Neural progenitor cell (in vitro differentiated cells): ENCODE measurements at places on chromosomes 4 and X.
A peak's percentile ranks its signal among the peaks of the same experiment; 100 is the strongest.

GRCh38 chr4:14856062-14856933 is 146.0 kb upstream of the CPEB2 start:
- DNase-seq, result no peak

DNA sequence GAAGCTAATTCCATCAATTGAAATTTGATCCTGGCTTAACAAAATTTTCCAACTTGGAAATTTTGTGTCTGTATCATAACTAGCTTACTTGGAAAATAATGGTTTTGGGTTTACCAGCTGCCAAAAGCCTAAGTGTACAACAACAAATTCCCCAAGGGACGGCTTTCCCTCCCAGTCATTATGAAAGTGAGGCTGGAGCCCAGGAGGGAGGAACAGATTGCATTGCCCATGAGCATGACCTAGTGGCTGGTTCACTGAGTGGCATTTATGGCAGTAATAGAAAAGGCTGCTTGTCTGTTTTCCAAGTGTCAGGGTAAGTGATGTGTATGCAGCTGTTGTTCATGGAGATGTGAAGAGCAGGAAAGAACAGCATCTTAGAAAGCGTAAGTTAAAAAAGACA is 70.8 kb upstream of the HHIP start:
- no peak for DNase-seq

- no peak for DNase-seq
These were observed 22.8 kb upstream of the SEC24B start for GRCh38 chr4:109410776-109411175.

DNA sequence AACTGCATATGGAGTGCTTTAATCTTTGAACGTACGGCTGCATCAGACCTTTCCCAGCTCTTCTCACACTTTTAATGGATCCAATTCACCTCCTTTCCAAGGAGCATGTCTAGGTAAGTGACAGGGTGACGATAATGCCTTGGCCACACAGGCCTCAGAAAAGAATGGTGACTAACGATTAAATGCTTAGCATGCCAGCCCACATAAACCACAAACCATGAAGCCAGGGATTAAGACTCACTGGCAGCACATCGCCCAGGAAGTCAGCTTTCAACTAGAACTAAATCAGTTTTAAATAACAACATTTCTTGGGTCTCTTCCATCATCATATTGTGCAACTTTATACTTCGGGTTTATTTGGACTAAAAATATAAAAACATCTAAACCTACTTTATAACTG is 28.7 kb downstream of the INPP4B start:
- peak; percentile 21 for DNase-seq

- DNase-seq, result no peak
These were observed 15.1 kb downstream of the PNMA6E start for GRCh38 chrX:153386097-153386496.

GRCh38 chr4:185889585-185889984 is 77.6 kb upstream of the SORBS2 start:
- DNase-seq, result no peak

GRCh38 chr4:165992283-165992682 is 119.2 kb downstream of the TLL1 start:
- no peak for DNase-seq

DNA sequence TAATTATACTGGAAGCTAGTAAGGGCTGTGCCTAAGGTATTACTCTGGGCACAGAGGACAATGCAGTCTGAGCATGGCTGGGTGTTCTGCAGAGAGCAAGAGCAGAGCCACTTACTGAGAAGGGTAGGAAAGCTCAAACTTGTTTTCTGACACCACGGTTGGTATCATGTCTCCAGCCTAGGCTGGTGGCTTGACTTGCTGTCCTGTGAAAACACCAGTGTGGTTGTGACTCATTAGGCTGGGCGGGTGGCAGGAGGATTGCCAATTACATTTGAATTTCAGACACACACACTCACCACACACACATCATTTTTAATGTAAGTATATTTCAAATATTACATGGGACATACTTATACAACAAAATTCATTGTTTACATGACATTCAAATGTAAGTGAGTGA is 19.7 kb upstream of the MTM1 start:
- DNase-seq, result no peak

GRCh38 chrX:38939067-38939466 is 137.8 kb downstream of the MID1IP1 start:
- no peak for DNase-seq

DNA sequence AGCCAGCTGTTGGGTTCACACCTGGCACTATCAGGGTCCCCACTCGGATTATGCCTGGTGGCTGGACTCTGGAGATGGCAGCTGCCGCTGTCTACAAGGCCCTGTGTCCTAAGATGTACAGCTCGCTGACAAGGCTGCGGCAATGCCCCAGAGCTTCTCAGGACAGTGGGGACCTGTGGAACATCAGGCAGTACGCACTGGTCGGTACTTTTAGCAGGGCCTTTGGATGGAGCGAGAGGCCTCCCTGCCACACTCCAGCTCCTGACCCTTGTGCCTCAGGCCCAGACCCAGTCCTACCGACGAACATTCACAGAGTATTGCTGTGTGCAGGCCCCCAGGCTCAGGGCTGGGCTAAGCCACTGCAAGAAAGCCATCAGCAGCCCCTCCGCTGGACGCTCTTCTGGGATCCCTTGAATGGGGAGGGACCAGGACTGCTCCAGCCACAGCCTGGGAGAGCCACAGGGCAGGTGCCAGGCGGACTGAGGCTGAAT is 45.7 kb upstream of the HMX1 start:
- no peak for DNase-seq

DNA sequence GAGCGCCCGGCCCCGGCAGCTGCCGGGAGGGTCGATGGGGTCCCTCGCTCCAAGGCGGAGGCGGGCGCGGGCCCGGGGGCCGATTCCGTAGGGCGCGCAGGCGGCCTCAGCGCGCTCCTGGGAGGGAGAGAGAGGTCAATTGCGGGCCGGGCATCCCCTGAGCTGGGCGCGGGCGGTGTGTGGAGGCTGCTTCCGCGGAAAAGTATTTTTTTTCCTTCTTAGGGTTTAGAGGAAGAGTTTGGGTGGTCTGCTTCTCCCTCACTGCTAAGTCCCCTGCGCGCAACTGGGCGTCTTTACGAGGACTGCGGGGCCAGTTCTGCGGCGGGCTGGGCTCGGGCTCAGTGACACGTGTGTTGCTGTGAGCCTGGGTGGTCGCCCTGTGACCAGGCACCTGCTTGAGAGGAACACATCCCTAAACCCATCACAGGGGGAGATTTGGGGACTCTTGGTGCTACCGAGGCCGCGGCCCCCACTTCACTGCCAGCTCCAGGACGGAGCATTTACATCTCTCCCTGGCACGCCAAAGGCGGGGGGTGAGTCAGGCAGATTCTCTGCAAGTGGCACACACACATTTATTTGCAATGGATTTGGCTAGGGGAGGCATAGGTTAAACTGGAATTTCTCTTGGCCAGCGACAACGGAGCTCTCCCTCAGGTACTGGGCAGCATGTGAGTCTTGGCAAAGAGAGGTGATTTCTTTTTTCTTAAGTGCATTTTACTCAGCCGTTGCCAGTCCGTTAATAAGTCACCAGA is 151.2 kb upstream of the SLC4A4 start:
- DNase-seq, result peak; percentile 68

DNA sequence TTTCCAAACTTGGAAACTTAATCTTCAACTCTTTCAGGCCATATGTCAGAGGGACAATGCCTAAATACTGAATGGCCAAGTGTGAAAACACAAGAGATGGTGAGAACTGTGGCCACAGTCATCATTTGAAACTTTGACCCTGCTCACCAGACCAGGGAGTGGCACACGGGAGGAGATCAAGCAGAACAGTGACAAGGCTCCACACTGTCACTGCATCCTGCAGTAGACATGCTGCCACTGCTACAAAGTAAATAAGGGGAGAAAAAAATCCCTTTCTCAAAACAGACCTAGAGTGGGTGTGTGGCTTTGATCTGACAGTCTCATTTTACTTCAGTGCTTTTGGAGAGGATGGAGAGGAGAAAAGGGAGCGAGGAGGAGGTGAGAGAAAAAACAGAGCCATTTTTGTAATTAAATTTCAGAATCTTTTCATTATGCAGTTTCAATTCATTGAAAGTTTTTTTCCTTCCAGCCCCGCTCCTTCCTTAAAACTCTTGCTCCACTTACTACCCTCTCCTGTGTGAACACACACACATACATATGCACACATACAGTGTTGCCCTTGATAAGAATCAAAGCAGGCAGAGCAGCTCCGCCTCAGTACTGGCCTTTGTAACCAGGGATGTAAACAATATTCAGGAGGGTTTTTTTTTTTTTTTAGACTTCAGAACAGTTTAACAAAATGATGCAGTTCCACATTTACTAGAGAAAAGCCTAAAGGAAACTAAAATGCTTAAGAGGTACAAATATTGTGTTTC is 34.4 kb downstream of the NEXMIF start:
- no peak for DNase-seq

GRCh38 chr4:84495118-84495793 is 3.8 kb downstream of the NKX6-1 start:
- DNase-seq, result peak; percentile 47

- DNase-seq, result no peak
These were observed 1.9 kb upstream of the RAB33B start for GRCh38 chr4:139451997-139452396.

- DNase-seq, result peak; percentile 37
These were observed 847.8 kb downstream of the RAPGEF2 start for GRCh38 chr4:159950707-159951106.

DNA sequence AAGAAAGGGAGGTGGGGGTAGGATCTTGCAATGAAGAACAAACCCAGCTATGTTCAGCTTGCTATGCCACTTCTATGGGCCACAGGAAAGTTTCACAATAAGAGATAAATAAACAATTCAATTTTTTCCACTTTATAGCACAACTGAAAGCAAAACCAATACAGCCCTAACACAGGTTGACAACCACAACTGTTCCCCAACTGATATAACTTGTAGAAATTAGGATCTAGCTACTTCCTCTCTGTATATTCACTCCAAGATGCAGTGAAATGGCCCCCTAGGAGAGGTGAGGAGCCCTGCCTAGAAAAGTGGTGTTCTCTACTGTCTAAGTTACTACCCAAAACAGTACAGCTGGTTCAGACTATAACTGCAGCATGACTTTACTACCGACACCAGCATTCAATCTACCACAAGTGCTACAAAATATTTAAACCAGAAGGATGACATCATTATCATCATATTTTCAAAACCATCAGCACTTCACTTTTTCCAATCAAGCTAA is 77.0 kb downstream of the FBXW7 start:
- DNase-seq, result no peak

- DNase-seq, result no peak
These were observed 161.3 kb downstream of the RTL9 start for GRCh38 chrX:110519906-110520452.

- DNase-seq, result no peak
These were observed 501.0 kb downstream of the IDS start for GRCh38 chrX:149003863-149004660.

DNA sequence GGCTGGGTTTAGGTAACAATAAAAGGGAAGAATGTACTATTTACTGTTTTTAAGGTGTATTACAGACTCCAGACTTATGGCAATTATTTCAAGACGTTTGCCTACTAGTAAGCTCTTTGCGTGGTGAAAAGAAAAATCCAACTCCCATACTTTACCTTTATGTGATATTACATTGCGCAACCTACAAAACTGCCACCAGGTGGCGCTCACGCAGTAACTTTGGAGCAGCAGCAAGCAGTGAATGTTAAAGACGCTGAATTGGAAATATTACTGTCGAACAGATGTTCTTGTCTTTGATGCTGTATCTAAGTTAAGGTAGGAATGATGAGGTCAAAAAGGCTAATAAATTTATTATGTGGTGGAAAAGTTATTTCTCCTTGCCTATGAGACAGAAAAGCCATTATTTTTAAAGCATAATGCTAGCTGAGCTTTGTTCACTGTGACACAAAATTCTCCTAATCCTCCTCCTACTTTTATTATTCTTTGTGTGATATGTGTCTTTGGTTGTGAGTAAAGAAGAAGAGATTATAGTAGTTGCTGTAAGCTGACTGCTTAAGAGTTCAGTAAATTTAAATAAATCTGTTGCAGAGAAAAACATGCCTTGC is 1099.8 kb upstream of the TENM3 start:
- DNase-seq, result peak; percentile 82

- DNase-seq, result no peak
These were observed 125.7 kb upstream of the ACSL4 start for GRCh38 chrX:109858602-109859341.

GRCh38 chrX:42624524-42624923 is 153.4 kb downstream of the PPP1R2C start:
- DNase-seq, result no peak

DNA sequence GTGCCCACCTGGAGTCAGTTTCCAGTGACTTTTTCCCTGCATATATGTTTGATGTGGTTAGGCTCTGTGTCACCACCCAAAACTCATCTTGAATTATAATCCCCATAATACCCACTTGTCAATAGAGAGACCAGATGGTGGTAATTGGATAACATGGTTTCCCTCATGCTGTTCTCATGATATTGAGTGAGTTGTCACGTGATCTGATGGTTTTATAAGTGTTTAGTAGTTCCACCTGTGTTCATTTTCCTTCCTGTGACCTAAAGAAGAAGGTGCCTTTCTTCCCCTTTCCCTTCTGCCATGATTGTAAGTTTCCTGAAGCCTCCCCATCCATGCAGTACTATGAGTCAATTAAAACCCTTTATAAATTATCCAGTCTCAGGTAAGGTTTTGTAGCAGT is 740.9 kb downstream of the ARAP2 start:
- no peak for DNase-seq

GRCh38 chrX:30971774-30972603 is 82.9 kb upstream of the TAB3 start:
- peak; percentile 56 for DNase-seq

- no peak for DNase-seq
These were observed 370.5 kb upstream of the ANXA10 start for GRCh38 chr4:167721617-167722486.

GRCh38 chrX:124263743-124264142 is 68.7 kb upstream of the TEX13D start:
- no peak for DNase-seq
